ENCODE measurements at places on chromosomes 11 and 22.

- no peak for DNase-seq
Observed at GRCh38 chr22:48575618-48576332, 1251.9 kb downstream of the BRD1 start.

DNA sequence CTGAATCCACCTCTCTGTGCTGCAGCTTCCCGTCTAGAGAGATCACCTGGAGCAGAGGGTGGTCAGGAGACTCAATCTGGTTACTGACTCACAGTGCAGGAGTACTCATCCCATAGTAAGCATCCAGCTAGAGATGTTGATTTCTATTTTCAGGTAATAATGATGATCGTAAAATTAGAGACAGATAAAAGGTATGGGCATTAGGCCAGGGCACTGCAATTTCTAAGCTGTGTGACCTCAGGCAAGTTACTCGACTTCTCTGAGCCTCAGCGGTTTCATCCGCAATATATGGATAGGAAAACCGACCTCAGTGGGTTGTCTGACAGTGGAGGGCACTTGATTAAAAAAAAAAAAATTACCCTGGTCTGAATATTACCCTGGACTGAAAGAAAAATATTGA lies 13.8 kb upstream of the SAMM50 start:
- DNase-seq, result no peak

- no peak for DNase-seq
Observed at GRCh38 chr11:19670030-19670791, 42.4 kb upstream of the NAV2 start.

- DNase-seq, result no peak
Observed at GRCh38 chr22:50299785-50300619, 7.4 kb downstream of the PLXNB2 start.

- DNase-seq, result no peak
Observed at GRCh38 chr11:13682212-13682611, 13.7 kb downstream of the FAR1 start.

- no peak for DNase-seq
Observed at GRCh38 chr11:103773059-103773458, 263.4 kb upstream of the DDI1 start.

DNA sequence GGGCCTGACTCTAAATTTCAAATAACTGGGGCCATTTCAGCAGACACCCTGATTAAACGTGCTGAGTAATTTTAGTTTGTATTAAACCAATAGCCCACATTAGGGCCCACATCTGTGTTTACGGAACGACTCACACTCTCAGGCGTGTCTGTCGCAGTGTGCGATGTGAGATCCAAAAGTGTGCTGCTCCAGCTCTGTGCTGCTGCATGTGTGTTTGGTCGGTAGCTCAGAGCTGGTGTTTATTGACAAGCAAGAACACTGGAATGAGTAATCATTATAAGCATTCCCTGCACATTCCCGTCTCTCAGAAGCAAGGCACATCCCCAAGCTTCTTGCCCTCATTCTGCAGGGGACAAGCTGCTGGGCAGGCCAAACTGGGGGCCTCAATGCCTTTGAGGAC lies 7.8 kb downstream of the OPCML start:
- DNase-seq, result no peak

DNA sequence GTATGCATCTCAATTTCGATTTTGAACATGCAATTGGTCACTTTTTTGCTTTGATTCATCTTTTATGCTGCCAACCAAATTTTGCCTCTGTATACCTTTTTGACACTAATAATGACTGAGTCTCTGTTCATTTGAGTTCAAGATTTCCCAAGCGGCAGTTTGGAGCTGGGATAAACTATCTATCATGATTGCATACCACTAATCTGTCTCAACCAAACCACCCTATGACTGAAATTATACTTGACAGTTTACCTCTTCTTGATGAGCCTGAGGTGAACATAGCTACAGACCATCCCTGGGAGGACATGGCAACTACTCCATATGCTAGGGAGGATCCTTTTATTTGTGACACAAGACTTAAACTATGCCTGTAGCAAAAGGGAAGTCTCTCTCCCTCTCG lies 146.2 kb downstream of the PAX6 start:
- DNase-seq, result no peak

DNA sequence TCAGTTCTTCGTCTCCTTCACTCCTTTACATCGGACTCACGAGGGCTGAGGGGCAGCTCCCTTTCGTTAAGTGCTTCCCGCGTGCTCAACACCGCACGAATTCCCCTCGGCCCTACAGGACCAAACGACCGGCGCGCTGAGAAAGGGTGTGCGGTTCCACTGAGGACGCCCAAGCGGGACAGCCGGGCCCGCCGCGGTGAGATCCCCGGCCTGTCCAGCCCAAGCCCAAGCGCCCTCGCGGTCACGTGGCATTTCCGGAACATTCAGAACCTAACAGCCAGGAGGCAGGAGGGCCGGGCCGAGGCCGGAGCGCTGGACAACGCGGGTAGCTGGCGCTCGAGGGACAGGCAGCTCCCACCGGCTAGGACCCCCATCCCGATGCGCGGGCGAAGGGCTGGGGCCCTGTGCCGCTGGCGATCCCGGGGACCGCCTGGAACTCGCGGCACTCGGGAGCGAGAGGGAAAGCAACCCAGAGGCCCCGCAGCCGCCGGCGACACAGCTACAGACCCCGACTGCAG lies 737 bp upstream of the STIP1 start:
- DNase-seq, result no peak

DNA sequence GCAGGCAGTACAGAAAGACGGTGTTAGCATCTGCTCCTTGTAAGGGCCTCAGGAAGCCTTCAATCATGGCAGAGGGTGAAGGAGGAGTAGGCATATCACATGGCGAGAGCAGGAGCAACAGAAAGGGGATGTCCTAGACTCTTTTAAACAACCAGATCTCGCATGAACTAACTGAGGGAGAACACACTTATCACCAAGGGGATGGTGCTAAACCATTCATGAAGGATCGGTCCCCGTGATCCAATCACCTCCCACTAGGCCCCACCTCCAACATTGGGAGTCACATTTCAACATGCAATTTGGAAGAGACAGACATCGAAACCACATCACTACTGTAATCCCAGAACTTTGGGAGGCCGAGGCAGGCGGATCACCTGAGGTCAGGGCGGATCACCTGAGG lies 39.9 kb upstream of the LIPT2 start:
- no peak for DNase-seq

DNA sequence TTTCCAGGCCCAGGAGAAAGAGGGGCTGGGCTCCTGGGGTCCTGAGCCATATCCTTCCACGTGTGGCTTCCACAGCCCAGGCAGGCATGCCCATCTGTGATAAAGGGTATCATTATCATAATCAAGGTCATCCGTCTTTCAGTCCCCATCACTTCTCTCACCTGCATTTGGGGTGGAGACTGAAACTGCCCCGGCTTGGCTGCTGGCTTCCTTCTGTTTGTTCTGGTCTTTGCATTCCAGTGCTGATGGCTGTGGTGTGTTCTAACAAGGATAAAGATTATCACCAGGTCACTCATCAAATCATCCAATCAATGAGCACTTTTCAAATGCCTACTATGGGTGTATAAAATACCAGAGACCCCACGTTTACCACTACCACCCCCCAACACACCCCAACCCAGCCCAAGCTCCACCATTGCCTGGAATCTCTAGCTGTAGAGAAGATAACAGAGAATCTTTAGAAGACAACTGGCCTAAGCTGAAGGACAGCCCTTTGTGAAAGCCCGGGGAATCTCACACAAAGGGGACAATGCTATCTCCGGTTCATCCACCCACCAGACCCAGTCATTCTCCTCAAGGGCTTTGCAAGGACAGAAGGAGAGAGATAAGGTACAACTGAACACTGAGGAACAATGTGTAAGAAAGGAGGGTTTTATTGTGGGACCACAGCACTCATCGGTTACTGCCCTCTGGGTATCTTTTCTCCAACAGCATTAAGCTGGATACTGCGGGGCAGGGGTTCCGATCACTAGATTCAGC lies 54.9 kb downstream of the AHNAK start:
- no peak for DNase-seq

- no peak for DNase-seq
Observed at GRCh38 chr11:128621601-128622501, 34.5 kb upstream of the ETS1 start.

GRCh38 chr11:83219095-83219494 lies 25.6 kb downstream of the ANKRD42 start:
- DNase-seq, result no peak

DNA sequence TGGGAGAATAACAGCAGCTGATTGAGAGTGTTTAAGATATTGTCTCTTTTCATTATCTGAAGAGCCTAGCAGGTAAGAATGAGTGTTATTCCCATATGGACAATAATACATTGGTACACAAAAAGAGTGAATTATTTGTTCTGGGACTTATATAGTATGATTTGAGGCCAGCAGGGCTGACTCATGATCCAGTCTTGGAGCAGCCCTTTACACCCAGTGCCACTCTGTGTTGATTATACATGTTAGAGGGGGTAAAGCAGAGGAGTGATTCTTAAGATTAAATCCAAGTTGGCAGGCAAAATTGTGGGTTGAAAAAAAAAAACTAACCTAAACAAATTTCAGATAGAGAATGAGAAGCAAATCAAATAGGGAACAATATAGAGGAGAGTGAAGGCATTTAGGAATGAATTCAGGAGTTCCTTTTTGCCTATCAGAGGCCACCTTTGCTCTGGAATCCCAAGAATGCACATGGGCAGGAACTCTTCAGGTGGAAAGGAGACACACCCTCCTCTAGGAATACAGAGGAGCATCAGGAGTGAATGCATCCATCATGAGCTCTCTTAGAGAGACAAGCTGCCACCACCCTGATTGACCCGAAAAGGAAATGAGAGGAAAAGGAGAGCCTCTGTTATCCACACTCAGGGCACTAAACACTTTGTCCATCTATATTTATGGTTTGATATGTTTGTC lies 19.2 kb upstream of the MRGPRX1 start:
- no peak for DNase-seq

GRCh38 chr11:43936076-43936475 lies 6.4 kb upstream of the C11orf96 start:
- DNase-seq, result no peak

DNA sequence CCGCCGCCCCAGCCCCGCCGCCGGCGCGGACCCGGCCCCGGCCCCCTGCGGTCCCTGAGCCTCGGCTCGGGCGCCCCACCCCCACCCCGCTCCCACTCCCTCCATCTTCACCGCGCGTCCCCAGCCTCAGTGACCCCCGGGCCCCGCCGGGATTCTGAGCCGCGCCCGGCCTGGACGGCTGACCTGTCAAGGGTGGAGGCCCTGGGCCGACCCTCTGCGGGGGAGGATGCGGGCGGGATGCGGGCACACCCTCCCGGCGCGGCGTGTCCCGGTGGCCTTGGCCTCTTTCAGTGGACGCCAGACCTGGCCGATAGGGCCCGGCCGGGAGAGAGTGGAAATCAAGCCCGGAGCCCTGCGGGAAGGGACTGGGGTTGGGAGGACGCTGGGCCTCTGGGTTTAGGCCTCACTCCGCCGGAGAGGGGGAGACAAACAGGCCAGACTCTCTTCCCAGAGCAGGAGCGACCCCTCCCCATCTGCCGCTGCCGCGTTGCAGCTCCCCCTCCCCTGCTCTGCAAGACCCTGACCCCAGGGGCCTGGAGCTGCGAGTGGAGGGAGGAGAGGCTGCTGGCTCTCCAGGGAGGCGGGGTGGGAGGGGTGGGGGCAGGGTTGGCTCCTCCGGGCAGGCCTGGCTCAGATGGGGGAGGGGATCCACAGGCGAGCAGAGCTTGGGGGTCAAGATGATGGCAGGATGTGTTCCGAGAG lies 525 bp downstream of the MAPK8IP2 start:
- DNase-seq, result no peak

DNA sequence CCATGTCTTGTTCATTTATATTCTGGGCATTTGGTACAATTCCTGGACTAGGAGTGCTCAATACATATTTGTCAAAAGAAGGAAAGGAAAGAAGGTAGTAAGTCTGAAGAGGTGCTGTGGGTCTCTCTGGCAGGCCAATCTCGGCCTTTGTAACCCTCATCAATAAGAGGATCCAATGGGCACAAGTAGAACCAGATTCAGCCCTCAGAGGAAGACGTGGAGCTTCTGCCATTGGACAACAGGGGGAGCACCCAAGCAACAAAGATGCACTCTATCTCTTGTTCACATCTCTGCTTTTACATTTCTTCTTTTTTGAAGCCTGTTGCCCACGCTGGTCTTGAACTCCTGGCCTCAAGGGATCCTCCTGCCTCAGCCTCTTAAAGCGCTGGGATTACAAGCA lies 2.2 kb upstream of the VPS11 start:
- DNase-seq, result peak; percentile 37

GRCh38 chr11:121437018-121437685 lies 15.0 kb upstream of the SORL1 start:
- no peak for DNase-seq

DNA sequence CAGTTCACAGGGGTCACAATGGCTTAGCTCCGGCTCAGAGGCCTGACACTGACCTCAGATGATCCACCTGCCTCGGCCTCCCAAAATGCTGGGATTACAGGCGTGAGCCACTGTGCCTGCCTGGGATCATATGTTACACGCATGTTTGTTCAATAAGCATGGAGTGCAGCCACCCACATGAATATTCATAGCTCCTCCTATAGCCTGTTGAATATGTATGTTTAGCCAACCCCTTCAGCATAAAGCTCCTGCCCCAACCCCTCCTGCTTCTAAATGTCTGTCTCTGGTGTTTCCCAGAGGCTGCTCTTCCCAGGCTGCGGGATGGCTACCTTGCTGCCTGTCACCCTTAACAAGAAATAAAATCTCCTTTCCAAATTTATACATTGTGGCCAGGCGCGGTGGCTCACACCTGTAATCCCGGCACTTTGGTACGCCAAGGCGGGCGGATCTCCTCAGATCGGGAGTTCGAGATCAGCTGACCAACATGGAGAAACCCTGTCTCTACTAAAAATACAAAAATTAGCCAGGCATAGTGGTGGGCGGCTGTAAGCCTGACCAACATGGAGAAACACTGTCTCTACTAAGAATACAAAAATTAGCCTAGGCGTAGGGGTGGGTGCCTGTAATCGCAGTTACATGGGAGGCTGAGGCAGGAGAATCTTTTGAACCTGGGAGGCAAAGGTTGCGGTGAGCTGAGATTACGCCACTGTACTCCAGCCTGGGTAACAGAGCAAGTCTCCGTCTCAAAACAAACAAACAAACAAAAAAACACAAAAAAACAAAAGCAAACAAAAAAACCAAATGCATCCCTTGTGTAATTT lies 1.1 kb upstream of the APOBEC3F start:
- DNase-seq, result no peak

DNA sequence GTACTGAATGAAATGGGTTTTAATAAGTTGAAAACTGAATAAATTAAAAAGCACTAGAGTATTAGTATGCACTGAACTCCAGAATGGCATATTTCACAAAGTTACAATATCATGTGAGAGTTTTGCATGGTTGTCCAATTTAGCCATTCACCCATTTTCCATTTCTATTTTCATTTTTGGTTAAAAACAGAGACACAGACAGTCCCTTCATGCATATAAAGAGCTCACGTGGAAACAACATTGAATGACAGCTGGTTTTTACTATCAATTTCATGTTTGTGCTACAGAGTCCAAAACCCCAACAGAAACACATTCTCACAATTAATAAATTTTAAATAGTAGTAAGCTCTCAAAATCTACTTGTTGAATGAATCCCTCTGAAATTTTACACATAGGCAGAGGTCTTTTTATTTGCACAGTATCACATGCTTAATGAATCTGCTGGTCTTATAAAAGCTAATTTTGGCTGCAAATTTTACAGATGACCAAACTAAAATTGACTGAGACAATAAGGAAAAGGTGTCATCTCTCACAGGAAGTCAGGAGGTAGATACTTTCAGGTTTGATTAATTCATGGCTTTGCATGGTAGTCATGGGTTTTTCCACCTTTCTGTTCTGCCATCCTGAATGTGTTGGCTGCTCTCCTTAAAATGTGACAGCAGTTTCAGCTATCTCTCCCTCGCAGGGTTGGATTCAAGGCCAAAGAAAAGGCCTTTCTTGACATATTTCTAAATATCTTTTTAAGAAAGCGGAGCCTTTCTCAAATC lies 20.6 kb upstream of the DDI1 start:
- no peak for DNase-seq

Measured in activated CD4-positive, alpha-beta T cell treated with anti-CD3 and anti-CD28 coated beads, Interleukin-2, amount 50 U/mL, for 48 hours (primary cell).